Activated naive CD4-positive, alpha-beta T cell treated with Interleukin-2 at 50 U/mL for 16 hours (primary cell): ENCODE measurements at places on chromosomes 4 and X.

DNA sequence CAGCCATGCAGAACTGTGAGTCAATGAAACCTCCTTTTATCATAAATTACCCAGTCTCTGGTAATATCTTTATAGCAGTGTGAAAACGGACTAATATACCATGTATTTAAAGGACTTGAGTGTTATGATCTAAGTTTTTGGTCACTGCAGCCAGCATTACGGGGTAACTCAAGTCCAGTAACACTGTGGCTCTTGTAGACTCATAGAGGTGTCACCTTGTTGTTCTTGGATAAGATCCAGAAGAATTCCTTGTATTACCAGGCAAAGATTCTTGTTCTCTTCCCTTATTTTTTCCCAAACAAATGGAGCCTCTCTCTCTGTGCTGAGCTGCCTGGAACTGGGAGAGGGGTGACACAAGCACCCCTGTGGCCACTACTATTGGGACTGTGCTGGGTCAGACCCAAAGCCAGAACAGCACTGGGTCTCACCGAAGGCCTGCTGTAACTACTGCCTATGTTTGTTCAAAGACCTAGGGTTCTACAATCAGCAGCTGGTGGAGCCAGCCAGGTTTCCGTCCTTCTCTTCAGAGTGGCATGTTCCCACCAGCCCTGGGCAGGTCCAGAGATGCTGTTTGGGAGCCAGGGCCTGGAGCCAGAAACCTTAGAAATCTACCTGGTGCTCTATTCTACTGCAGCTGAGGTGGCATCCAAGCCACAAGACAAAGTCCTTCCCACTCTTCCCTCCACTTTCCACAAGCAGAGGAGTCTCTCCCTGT is 43.7 kb upstream of the MED14 start:
- DNase-seq: no peak

GRCh38 chr4:56575820-56576429 is 70.3 kb downstream of the ARL9 start:
- no peak for DNase-seq

GRCh38 chr4:138347561-138347960 is 105.4 kb upstream of the SLC7A11 start:
- DNase-seq: no peak

DNA sequence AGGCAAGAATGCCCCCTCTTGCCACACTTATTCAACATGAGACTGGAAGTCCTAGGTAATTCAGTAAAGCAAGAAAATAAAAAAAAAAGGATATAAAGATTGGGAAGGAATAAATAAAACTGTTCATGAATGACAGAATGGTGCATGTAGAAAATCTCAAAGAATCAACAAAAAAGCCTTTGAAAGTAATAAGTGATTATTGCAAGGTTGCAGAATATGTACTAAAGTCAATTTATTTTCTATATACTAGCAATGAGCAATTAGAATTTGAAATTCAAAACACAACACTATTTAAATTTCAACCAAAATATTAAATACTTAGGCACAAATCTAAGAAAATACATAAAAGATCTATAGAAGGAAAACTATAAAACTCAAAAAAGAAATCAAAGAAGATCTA is 58.6 kb downstream of the MAGEA10 start:
- no peak for DNase-seq

DNA sequence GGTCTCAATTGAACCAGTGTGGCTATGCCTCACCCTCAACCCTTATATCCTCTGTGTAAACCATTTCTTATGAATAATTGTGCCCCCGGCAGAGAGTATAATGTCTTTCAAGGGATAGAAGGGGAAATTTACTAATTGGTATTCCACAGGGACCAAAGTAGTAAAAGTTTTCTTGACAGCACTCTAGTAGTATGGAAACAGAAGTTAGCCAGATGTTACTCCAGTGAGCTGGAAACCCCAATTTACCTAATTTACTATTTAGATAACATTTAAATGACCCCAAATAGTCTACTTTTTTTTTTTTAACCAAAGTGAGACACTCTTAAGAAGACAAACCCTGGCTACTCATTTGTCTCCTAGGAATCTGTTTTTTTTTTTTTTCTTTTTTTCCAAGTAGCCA is 32.3 kb downstream of the DTHD1 start:
- DNase-seq: no peak

GRCh38 chr4:159142241-159142640 is 39.4 kb downstream of the RAPGEF2 start:
- DNase-seq: no peak

- no peak for DNase-seq
Observed at GRCh38 chrX:27555514-27555913, 34.6 kb upstream of the DCAF8L2 start.

DNA sequence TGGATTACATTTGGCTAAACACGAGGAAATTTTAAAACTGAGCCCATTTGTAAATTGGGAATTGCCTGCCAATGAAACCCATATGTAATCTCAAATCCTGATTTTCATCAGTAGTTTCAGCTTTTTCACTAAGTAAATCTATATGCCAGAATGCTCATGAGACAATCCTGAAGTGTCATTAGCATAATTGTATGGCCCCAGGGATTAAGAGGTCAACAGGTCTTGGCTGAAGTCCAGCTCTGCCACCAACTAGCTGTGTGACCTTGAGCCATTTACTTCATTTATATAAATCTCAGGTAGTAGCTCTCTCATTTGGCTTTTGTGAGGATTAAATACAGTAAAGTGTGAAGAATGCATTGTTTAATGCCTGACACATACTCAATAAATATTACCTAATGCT is 320.5 kb upstream of the EMCN start:
- DNase-seq: no peak

DNA sequence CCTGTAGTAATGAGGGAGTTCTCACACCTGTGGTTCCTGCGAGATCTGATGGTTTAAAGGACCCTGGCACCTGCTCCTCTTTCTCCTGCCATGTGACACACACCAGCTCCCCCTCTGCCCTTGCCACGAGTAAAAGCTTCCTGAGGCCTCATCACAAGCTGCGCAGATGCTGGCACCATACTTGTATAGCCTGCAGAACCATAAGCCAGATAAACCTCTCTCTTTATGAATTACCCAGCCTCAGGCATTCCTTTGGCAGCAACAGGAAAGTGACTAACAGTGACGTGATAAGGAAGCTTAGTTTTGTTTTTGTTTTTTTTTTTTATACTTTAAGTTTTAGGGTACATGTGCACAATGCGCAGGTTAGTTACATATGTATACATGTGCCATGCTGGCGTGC is 130.9 kb downstream of the AFAP1 start:
- no peak for DNase-seq

GRCh38 chrX:8906299-8906938 is 105.2 kb upstream of the FAM9A start:
- DNase-seq: no peak

DNA sequence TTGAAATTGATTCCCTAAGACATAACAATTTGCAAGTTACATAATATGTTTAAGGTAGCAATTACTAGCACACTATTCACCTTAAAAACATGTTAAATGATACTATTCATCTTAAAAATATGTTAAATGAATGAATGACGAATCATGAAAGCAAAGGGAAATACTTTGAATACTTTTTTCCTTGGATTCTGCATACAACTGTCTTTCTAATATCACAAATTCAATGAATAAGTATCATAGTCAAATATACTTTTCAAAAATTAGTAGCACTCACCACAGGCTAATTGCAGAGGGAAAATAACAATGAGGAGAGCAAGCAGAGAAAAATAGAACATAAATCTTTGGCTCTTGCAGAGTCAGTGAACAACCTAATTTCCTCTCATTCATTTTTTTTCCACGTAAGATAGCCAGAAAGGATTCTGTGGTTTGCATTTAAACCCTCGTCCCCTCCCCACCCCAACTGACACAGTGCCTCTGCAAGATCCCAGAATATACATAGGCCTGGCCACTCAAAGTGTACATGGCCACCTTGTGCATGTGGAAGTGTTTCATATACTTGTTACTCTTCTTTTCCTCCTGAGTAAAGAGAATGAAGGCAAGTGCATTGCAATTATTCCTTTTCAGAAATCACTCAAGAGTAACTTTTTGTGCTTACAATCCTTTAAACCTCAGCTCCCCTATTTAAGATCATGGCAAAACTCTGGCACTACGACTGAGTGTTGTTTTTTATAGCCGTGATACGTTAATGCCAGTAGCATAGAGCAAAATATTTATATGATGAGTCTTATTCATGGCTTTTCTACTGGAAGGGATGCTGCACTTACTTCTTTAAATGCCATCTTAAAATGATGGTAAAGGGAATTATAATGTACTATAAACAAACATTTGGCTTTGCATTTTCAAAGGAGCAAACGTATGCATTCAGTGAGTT is 236.4 kb downstream of the PDGFC start:
- DNase-seq: no peak

DNA sequence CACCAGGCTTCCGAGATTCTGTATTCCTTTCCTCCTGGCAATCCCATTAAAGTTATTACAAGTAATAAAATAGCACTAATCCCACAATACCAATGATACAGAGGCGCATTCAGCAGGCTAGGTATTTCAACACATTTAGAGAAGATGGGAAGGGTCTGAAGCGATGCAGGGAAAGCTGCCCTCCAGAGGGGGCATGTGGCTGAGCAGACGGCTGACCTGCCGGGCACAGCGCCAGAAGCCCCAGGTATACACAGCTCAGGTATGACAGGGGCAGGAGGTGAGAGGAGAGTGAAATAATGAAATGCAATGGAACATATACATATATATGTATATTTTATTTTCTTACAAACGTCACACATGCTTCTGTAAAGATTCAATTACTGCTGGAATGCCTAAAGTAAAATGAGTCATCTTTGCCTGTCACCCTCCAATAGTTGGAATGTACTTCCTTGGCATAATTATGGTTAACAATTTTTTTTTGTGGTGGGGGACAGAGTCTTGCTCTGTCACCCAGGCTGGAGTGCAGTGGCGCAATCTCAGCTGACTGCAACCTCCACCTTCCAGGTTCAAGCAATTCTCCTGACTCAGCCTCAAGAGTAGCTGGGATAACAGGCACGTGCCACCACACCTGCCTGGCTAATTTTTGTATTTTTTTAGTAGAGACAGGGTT is 21.3 kb upstream of the CDKN2AIP start:
- no peak for DNase-seq

GRCh38 chr4:174189392-174190015 is 94.0 kb downstream of the FBXO8 start:
- DNase-seq: no peak

- DNase-seq: no peak
Observed at GRCh38 chr4:10490996-10491395, 33.8 kb upstream of the ZNF518B start.

- DNase-seq: no peak
Observed at GRCh38 chr4:68148800-68149685, 19.4 kb upstream of the TMPRSS11F start.

DNA sequence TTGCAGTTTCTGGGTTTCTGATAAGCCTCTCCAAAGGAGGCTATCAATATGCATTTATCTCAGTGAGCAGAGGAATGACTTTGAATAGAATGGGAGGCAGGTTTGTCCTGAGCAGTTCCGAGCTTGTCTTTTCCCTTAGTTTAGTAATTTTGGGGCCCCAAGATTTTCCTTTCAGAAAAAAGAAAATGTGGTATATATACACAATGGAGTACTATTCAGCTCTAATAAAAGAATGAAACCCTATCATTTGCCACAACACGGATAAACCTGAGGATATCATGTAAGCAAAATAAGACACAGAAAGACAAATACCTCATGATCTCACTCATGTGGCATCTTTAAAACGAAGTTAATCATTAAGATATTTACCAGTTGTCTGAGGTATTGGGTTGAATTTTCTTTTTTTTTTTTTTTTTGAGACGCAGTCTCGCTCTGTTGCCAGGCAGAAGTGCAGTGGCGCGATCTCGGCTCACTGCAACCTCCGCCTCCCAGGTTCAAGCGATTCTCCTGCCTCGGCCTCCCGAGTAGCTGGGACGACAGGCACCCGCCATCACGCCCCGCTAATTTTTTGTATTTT is 540 bp downstream of the ZNF721 start:
- no peak for DNase-seq

DNA sequence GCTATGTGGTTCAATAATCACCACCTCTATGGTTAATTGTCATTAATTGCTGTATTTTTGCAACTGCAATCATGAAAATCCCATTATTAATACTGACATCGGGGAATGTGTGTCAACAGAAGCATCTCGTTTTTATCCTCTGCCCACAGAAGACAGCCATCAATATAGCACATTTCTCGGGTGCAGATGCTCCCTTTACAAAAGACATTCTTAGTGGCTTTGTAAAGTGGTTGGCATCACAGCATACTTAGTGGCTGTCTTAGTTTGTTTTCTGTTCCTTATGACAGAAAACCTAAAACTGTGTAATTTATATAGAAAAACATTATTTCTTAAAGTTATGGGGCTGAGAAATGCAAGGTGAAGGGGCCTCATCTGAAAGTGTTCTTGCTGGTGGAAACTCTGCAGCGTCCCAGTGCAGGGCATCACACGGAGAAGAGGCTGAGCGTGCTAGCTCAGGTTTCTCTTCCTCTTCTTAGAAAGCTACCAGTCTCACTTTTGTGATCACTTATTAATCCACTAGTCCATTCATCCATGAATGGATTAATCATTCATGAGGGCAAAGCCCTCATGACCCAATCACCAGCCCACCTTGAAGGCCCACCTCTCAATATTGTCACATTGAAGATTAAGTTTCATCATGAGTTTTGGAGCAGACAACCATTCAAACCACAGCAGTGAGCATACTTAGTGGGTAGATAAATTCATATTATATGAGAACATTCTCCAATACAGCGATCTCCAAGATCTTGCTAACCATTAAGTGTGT is 1067.7 kb upstream of the PABPC4L start:
- DNase-seq: no peak

GRCh38 chr4:142363686-142364085 is 482.4 kb downstream of the INPP4B start:
- DNase-seq: no peak

DNA sequence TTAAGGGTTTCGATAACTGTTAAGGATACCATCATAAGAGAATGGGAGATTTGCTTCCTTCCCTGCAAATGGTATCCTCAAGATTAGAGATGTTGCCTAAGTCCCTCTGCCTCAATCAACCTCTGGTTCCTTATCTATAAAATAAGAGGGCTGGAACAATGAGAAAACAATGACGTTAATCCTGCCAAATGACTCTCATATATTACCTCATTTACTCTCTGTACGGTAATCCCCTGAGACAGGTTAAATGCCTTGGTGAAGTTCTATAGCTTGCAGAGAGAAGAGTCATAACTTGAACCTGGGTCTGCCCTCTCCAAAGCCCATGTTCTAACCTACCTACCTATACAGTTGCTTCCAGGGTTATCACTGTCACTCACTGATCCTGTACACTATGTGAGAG is 100.2 kb upstream of the OTUD4 start:
- DNase-seq: no peak
